ENCODE measurements at places on chromosomes 3 and 15.

GRCh38 chr3:120475722-120476377, 25.1 kb upstream of the FSTL1 start:
- DNase-seq = no peak

GRCh38 chr3:43857361-43858293, 166.9 kb downstream of the ABHD5 start:
- no peak for DNase-seq

DNA sequence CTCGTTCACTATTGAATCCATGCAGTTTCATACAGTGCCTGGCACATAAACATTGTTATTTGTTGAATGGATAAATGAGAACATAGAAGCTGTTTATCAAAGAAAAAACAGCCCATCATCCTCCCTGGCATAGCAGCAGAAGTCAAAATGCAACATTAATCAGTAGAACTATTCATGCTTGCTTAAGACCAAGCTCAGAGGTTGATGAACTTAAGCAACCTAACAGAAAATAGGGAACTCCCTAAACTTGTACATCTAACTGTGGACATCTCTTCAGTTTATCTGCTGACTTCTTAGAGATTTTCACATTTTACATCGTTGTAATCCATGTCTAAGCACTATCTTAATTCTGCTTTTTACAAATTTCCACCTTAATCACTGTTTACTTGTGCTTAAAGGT, 29.2 kb downstream of the SENP8 start:
- DNase-seq = no peak

GRCh38 chr3:42106646-42107045, 15.5 kb downstream of the TRAK1 start:
- no peak for DNase-seq

GRCh38 chr3:127196466-127197299, 3.8 kb downstream of the PRR23E start:
- DNase-seq = no peak

DNA sequence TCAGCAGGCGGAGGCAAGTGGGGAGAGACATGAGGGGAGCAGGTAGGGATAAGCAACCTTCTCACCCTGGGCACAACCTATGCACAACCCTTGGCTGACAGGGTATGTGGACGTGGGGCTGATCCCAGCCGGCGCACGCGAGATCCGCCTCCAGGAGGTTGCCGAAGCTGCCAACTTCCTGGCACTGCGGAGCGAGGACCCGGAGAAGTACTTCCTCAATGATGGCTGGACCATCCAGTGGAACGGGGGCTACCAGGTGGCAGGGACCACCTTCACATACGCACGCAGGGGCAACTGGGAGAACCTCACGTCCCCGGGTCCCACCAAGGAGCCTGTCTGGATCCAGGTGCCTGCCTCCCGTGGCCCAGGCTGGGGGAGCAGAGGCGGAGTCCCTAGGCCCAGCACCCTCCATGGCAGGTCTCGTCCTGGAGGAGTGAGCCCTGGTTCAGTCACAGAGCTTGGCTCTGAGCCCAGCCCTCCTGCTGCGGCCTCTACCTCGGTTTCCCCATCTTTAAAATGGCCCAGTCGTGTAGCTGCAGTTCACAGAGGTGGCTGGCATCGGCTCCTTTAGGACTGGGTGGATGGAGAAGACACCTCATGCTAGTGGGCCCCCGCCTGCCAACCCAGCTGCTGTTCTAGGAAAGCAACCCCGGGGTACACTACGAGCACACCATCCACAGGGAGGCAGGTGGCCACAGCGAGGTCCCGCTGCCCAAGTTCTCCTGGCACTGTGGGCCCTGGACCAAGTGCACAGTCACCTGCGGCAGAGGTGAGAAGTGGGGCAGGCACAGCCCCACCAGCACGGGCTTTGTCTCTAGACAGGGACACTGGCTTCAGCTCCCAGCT, 96.0 kb downstream of the TBC1D2B start:
- no peak for DNase-seq

- DNase-seq = no peak
Measured at GRCh38 chr15:78879517-78880241, 7.0 kb downstream of the MORF4L1 start.

DNA sequence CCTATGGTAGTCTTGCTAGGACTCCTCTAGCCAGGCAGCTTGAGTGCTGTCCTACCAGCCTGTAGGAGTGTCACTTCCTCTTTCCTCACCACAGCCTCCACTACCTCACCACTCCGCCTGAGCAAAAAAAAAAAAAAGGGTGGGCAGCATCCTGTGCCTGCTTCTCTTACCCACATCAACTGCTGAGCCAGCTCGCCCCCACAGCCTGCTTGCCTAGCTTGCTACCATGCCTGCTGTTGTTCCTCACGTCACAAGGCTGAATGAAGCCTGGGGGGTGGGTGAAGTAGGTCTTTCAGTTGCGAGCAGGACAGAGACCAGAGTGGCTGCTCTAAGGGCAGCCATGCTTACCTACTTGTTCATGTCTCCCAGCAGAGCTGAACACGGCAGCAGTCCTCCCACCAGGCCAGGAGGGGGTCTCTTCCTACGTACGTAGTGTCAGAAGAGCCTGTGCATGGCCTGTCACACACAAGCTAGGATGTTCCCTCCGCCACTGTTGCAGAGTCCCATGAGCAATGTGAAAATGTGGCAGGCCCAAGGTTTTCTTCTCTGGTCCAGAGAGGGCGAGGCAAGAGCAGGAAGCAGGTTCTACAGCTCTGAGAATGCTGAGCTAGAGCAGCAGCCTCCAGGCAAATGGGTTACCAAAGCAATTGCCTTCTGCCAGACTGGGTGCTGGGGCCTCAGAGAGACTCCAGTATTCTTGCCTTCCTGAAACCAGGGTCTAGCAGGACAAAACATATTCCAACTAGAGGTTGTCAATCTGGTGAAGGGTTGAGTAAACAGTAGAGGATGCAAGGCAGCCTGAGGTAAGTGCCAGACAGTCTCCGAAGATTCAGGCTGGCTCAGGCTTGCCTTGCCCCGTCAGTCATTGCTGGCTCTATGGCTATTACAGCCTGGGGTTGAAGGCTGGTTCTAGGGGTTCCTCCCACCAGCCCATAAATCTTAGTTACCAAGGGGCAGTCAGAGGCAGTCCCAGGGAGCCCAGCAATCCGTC, 8.1 kb downstream of the PPM1M start:
- DNase-seq = peak; percentile 60

GRCh38 chr15:82045179-82045891, 483 bp downstream of the MEX3B start:
- DNase-seq = no peak

GRCh38 chr3:47024932-47025331, 45.5 kb downstream of the NBEAL2 start:
- no peak for DNase-seq

- DNase-seq = no peak
Measured at GRCh38 chr3:126501054-126501453, 16.5 kb downstream of the UROC1 start.

- DNase-seq = no peak
Measured at GRCh38 chr3:56164436-56164835, 303.8 kb downstream of the ERC2 start.

DNA sequence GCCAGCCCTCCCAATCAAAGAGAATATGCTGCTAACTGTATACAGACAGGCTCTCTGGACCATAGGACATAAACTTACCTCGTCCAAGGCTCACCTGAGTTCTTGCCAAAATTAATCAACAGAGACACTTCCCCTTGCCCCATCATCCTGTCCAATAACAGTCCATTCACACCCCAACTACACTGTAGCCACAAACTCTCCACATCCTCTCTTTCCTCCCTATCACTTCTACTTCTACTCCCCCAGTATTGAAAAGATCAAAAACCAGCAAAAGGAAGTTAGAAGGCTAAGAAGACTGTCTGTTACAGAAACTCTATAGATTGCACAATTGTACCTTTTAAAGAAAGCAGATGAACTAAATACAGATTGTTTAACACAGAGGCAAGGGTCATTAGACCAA, 133.5 kb upstream of the STT3B start:
- DNase-seq = no peak

DNA sequence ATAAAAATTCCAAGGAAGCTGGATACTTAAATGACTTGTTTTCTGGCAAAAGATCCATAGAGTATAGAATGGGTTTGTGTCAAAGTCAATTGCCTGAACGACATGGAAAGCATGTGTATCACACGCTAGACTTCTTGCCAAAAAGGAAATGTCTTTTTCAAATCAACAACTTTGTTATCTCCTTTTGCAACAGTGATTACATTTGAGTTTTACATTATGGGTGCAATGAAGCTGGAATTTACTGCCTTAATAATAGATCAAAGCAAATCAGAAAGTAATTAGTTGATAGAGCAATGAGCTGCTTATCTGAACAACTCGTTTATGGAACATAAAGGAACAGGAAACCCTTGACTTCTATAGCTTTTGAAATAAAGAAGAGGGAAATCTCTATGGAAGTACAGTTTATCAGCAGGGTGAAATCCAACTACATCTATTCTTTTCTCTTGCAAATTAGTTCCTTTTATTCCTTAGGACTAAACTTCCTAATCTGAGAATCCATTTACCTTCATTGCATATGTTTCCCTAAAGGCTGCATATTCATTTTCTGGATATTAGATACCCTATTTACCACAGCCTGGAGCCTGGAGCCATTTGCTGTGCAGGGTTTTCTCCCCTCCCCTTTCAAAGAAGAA, 415.1 kb upstream of the NECTIN3 start:
- no peak for DNase-seq

DNA sequence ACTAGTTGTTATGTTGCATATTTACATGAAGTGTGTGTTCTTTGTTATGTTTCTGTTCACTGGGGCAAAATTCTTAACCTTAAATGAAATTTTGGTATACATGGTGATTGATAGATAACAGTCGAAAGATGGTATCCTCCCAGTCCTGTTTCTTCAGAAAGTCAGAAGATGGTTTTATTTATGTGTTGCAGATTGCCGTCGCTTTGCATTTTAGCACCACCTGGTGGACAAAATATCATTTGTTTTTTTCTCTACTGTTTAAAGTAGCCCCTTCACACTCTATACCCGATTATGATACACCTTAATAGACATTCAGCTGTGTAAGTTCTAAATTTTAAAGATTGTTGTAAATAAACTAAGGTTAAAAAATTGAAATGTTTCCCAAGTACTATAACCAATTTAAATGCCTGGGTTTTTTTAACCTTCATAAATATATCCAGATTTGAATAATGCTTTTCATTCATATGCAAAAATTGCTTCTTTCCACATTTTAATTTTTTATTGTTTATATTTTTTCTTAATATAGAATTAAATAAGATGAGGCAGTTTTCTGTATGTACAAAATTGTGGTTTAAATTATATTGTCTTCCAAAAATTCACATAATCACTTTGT, 152.2 kb downstream of the ALCAM start:
- DNase-seq = no peak

- no peak for DNase-seq
Measured at GRCh38 chr15:65663521-65663920, 41.8 kb downstream of the SLC24A1 start.

DNA sequence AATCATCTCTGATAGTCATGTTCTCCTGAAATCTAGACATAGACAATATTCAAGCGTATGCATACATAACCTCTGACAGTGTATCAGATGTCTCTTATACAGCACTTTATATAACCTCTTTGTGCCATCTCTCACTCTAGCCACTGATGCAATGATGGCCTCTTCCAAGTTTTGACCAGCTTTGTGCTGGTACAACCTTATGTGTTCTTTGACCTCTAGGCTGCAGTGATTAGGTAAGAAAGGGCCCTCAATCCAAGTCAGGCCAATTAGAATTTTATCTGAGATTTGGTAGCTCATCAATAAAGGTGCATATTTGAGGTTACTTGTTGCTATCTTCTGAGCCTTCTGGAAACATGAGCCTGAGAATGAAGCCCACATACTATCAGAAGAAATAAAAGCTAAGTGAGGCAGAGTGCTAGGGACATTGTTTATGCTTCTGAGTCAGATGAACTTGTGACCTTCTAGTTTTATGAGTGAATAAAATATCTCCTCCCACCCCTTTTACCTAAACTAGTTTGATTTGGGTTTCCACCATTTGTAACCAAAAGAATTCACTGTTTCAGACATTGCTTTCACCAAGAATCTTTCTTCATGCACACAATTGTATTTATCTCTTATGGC, 283.2 kb upstream of the SUCLG2 start:
- no peak for DNase-seq

- no peak for DNase-seq
Measured at GRCh38 chr3:104584682-104585081, 782.0 kb upstream of the ALCAM start.

DNA sequence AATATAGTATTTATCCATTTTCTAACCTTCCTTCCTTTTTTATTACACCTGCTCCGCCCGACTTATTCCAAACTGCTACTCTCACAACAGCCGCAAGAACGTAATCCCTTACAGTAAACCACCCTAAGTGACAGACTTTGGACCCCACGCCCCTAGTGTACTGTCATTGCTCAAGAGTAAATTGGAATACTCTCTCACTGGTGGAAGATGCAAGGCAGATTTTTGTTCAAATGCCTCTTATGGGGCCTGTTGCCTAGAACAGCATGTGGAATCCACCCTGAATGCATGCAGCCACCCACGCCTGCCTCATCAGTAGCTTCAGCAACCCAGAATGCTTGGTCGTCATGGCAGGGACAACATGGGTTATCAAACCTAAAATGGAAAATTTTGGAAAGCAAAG, 226.2 kb upstream of the ST8SIA2 start:
- no peak for DNase-seq

DNA sequence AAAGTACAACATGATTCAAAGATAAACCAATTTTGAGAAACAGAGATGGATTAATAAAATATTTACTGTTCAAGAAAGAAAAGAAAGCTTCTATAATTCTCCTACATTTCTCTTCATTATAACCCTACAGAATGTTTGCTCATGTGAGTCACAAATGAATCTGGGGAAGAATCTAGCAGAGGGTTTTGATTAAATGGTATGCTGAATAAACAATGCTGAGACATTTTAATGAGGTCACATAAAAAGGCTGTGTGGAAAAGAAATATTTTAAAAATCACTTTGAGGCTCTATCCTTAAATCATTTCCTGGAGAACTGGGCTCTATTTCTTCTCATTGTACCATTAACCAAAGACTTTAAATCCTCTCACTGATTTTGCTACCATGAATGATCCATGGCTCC, 727.7 kb downstream of the NTRK3 start:
- no peak for DNase-seq

DNA sequence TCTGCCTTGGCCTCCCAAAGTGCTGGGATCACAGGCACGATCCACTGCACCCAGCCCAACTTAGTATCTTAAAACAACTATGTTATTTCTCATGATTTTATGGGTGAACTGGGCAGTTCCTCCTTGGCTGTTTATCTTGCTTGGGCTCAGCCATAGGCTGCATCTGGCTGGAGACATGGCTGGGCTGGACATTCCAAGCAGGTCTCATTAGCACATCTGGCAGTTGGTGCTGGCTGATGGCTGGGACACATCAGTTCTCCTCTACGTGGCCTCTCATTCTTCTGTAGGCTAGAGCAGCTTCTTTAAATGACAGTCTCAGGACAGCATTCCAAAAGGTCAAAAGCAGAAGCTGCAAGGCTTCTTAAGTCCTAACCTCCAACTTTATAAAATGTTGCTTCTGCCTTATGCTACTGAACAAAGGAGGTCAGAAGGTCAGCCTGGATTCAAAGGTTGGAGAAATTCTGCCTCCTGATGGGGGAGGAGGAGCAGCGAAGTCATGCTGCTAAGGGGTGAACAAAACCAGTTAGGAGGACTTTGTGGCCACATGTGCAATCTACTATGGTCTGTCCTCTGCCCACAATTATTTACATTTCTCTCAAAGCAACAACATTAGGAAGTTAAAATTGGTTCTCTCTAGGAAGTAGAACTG, 144.0 kb downstream of the AQP9 start:
- DNase-seq = no peak

GRCh38 chr15:96020797-96021196, 309.7 kb upstream of the NR2F2 start:
- DNase-seq = no peak

- no peak for DNase-seq
Measured at GRCh38 chr3:23728601-23729117, 77.1 kb upstream of the UBE2E1 start.

- no peak for DNase-seq
Measured at GRCh38 chr3:128616516-128617269, 33.9 kb downstream of the RPN1 start.
